CD4-positive, alpha-beta T cell treated with Interleukin-17A for 4 hours (primary cell): ENCODE measurements at places on chromosomes 2 and 18.

DNA sequence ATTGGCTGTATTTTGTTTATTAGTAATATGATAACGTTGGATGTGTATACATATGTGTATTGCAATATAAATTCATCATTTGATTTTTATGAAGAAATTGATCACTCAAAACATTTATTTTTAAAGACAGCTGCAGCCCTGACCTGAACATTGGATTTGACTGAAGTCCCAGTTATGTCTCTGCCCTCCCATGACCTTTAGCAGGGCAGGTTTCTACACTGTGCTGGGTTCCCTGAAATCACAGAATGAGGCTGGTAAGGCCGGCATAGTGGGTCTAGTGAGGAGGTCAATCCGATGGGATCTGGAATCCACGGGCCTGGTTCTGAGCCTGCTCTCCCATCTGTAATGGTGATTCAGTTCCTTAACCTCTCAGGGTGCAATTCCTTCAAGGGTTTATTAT lies 22.0 kb downstream of the SPP2 start:
- DNase-seq: no peak

DNA sequence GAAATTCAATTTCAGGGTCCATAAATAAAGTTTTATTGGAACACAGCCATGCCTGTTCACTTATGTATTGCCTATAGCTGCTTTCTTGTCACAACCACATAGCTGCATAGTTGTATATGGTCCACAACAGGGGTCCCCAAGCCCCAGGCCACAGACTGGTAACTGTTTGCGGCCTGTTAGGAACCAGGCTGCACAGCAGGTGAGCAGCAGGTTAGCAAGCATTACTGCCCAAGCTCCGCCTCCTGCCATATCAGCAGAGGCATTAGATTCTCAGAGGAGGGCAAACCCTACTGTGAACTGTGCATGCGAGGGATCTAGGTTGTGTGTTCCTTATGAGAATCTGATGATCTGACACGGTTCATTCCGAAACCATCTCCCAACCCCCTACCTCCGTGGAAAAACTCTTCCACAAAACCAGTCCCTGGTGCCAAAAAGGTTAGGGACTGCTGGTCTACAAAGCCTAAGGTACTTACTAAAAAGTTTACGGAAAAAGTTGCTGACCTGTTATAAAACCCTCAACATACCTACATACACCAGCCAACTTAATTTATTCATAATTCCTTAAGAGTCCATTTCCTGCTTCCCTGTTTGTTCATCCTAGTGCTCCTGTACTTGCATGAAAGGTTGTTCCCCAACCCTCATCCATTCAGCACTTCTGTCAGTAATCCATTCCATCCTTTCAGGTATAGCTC lies 40.1 kb downstream of the NDUFAF7 start:
- no peak for DNase-seq

GRCh38 chr2:237617587-237617982 lies 9.8 kb upstream of the LRRFIP1 start:
- DNase-seq: no peak

DNA sequence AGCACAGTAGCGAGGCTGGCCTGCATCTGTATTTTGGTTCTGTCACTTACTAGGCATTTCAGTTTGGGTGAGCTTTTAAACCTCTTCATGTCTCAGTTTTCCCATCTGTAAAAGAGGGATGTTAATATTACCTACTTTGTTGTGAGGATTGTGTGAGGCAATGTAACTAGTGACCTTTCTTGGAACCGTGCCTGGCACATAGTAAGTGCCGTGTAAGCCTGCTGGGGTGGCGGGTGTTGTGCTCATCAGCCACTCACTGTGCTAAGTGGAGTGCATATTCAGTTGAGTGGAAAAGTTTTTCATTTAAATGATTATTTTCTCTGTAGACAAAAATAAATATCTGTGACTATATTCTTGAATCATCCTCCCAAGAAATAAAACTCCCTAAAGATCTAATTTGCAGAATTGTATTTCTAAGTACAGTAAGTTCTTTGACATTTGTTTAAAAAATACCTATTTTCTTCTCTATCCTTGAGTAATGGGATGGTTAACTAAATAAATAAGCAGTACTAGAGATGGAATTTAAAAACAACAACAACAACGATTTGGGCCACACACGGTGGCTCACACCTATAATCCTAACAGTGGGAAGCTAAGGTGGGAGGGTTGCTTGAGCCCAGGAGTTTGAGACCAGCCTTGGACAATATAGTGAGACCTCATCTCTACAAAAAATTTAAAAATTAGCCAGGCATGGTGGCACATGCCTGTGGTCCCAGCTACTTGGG lies 56.7 kb downstream of the MALT1 start:
- no peak for DNase-seq

- no peak for DNase-seq
Observed at GRCh38 chr2:98099939-98100743, 13.2 kb downstream of the VWA3B start.

- no peak for DNase-seq
Observed at GRCh38 chr2:10406016-10406415, 42.1 kb downstream of the ODC1 start.
